ENCODE measurements at places on chromosomes 3 and 15.
A peak's percentile ranks its signal among the peaks of the same experiment; 100 is the strongest.

- no peak for DNase-seq
These were observed 35.7 kb upstream of the BLM start for GRCh38 chr15:90681480-90681879.

- DNase-seq: no peak
These were observed 46.9 kb downstream of the ARHGEF3 start for GRCh38 chr3:56754741-56755417.

DNA sequence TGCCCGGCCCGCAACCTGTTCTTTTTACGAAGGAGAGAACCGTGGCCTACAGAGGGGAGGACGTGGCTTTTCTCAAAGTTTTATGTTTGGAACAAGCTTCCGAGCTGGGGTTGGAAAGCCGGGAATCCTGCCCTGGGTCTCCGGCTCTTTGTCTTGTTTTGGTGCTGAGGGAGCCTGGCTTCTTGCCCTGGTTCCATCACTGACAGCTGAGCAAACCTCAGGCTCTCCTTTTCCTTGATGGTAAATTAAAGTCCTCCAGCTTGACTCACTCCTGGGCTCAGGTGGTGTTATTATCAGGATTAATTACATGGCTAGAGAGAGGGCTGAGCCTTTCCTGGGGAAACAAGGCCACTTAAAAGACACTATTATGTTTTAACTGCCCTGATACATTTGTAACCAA lies 289.5 kb upstream of the RGMA start:
- DNase-seq: peak; percentile 70

- no peak for DNase-seq
These were observed 3.8 kb downstream of the ANP32A start for GRCh38 chr15:68816795-68817303.

GRCh38 chr3:54572197-54572895 lies 355.5 kb downstream of the LRTM1 start:
- no peak for DNase-seq

- DNase-seq: no peak
These were observed 153.8 kb downstream of the OPA1 start for GRCh38 chr3:193746832-193747231.

- DNase-seq: peak; percentile 67
These were observed 266.4 kb downstream of the FAM43A start for GRCh38 chr3:194951931-194952582.

DNA sequence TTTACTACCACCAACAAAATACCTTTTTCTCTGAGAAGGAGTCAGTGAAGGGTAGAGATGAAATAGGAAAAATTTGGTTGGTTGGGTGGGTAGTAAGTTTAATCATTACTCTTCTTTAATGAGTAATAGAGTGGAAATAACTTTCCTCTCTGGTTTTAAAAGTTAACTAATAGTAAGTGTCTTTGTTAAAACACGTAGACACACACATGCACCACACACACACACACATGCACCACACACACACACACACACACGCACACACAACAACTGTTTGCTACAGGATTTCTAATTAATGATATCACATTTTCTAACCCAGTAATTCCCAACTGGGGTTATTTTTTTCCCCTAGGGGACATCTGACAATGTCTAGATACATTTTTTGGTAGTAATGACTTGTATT lies 84.1 kb downstream of the CHL1 start:
- DNase-seq: no peak

DNA sequence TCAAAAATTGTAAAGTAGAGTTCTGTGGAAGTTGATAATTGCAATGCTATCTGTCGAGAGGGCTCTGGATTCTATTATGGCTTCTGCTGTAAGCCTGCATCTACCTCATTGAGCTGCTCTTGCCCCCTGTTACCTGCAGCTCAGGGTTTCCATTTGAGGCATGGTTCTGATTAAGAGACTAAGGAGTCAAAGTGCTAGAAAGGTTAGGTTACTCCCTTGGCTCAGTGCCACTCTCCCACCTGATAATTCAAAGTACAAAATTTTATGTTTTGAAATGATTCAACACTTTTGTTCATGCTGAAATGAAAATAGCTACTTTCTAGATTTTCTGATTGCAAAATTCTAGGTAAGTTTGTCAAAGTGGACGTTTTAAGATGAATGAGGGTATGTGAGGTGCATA lies 220.5 kb upstream of the SATB1 start:
- no peak for DNase-seq

GRCh38 chr15:26889298-26889898 lies 22.5 kb downstream of the GABRA5 start:
- peak; percentile 73 for DNase-seq

GRCh38 chr15:80507638-80508316 lies 103.6 kb downstream of the ARNT2 start:
- no peak for DNase-seq

- DNase-seq: no peak
These were observed 44.3 kb upstream of the CPNE4 start for GRCh38 chr3:132079147-132079546.

GRCh38 chr3:42053476-42053875 lies 37.7 kb upstream of the TRAK1 start:
- DNase-seq: no peak

- peak; percentile 97 for DNase-seq
These were observed at the start of gene OGG1 for GRCh38 chr3:9749645-9750555. TSS of gene OGG1 (plus strand) at chr3:9749952. CDS start at chr3:9750287, 335 bp downstream.

DNA sequence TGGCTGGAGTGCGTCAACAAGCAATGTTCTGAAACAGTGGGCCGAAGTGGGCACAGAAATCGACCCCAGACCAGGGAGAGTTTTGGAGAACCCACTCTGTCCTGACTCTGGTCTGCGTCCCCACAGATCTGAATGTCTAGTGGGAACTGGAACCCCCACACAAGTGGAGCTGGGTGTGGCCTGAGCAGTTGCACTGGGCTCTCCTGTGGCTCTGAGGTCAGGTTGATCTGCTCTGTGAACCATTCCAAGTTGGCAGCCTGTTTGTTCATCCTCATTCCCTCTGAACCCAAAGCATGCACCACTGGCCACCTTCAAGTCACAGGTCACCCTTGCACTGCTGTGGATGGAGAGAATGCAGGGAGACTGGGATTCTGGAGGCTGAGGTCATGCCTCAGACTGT lies 60.5 kb downstream of the STARD5 start:
- no peak for DNase-seq

DNA sequence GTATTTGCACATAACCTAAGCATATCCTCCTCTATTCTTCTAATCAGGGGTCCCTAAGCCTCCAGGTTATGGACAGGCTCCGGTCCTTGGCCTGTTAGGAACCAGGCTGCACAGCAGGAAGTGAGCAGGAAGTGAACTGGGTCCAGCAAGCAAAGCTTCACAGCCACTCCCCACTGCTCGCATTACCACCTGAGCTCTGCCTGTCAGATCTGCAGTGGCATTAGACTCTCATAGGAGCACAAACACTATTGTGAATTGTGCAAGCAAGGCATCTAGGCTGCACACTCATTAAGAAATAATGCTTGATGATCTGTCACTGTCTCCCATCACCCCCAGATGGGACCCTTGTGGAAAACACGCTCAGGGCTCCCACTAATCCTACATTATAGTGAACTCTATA lies 9.8 kb downstream of the MSL2 start:
- DNase-seq: no peak

DNA sequence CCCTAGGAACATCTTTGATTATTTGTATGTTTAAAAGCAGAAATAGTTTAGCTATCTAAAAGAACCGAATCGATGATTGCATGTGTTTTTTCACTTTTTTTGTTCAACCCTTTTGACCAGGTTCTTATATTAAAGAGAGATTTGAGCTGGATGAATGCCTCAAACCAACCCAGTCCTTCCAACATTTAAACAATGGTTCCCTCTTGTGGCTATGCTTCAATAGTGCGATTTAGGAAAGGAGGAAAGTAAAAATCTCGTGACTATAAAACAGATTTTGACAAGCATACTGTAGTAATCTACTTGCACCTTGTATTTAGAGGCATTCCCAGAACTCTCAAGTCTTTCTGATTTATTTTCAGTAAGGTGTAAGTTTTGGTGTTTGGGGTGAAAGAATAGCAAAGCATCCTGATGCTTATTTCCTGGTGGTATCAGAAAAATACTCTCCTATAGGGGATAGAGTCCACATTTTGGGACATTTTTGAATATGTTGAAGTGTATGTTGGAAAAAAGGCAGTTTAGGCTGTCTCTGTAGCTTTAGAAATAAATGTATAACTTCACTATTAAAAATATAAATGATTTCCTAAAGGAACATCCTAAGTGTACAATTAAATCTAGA lies 159.6 kb upstream of the KCNH8 start:
- no peak for DNase-seq

GRCh38 chr3:100221159-100221558 lies 39.6 kb upstream of the TBC1D23 start:
- no peak for DNase-seq

DNA sequence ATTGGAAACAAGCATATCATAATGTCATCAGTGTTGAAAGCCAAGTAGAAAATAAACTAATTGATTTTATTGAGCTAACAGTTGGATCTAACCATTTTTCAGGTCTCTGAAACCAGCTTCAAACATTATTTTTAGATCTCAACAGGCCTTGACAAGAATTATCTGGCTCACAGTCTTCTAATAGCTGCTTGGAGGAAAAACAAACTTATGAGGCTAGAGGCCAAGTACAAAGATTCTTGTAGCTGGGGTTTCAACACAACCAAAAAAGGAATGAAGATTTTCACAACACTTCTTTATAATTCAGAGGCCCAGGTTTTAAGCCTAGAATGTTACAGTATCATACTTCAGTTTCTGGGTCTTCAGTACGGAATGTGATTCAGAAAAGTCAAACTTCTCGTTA lies 3.7 kb downstream of the SETMAR start:
- DNase-seq: no peak

- DNase-seq: no peak
These were observed 31.5 kb upstream of the FAM107A start for GRCh38 chr3:58608648-58609047.
